ENCODE measurements at places on chromosomes 1 and 21.

DNA sequence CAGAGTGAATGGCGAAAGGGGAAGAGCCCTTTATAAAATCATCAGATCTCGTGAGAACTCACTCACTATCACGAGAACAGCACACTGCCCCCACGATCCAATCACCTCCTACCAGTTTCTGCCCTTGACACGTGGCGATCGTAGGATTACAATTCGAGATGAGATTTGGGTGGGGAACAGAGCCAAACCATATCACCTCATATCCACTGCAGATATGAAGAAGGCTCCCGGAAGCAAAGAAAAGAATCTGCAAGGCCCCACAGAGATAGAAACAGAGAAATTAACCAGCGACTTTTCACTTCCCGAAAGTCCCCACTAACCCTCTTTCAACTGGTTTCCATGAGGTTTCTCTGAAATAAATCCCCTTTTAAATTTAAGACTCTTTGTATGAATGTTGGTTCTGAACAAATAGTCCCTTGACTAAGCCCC, 86.2 kb upstream of the IRF2BP2 start:
- DNase-seq: no peak

DNA sequence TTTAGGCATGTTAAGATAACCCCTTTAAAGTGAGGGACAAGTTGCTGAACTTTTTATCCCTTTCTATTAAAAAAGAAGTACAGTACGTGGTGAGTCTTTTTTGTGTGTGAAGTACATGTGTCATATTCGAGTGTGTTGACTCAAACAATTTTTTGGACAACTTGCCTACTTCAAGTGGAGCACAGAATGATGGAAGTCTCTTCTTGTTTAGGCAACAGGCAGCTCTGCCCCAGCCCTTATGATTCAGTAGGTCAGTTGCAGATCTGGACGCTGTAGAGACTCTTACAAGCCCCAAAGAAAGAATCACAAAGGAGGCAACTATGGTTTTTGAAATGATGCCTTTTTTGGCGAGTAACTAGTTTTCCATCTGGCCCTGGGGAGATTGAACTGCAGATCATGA, 14.4 kb upstream of the ZFP69B start:
- DNase-seq: no peak

GRCh38 chr1:24932725-24933294, 2.7 kb upstream of the RUNX3 start:
- DNase-seq: no peak

- DNase-seq: peak; percentile 53
Observed at GRCh38 chr1:44693159-44693558, 18.6 kb downstream of the ARMH1 start.

- DNase-seq: peak; percentile 23
Observed at GRCh38 chr1:39214998-39215873, 10.7 kb downstream of the MACF1 start.

GRCh38 chr1:172206256-172206655, 214.2 kb upstream of the C1orf105 start:
- DNase-seq: no peak

- no peak for DNase-seq
Observed at GRCh38 chr1:86499987-86500593, 31.4 kb downstream of the CLCA1 start.

GRCh38 chr1:226863446-226863845, 7.0 kb upstream of the PSEN2 start:
- DNase-seq: no peak

- no peak for DNase-seq
Observed at GRCh38 chr1:68051475-68051874, 1.0 kb upstream of the DIRAS3 start.

DNA sequence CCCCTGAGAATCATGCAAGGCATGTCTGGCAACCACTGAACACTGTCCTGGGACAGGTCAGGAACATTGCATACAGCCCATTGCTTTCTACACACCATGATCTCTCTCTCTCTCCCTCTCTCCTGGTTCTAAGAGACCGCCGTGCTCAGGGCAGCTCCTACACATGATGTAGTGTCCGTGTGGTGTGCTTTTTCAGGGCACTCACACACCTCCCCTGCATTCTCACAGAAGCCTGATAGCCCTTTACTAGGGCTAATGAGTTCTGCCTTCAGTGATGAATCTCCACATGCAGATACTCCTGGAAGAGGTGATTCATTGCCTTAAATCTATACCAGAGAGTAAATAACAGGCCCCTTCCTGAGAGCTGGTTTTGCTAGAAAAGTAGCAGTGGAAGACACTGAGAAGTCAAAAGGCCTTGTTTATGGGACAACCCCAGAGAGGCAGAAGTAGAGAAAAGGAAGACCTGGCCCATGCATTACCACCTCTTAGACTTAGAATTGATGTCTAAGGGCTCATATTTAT, 7.2 kb upstream of the OLFML2B start:
- no peak for DNase-seq

DNA sequence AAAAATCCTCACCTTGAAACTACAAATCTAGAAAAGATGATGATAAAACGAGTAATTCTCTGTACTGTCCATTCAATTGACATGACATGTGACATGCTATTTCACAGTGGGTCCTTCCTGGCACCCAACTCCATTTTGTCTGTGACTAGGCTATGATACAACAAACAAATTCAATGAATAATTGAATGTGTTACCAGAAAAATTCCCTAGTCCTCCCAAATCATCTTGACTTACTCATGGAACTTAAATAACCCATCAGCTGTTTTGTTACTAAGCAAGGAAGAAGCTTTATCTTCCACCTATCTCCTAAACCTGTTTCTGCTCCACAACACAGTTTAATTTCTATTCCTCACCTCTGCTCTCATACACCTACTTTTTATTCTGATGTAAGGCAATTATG, 30.4 kb downstream of the B3GALNT2 start:
- no peak for DNase-seq

- no peak for DNase-seq
Observed at GRCh38 chr1:201290551-201290950, 7.2 kb downstream of the PKP1 start.

DNA sequence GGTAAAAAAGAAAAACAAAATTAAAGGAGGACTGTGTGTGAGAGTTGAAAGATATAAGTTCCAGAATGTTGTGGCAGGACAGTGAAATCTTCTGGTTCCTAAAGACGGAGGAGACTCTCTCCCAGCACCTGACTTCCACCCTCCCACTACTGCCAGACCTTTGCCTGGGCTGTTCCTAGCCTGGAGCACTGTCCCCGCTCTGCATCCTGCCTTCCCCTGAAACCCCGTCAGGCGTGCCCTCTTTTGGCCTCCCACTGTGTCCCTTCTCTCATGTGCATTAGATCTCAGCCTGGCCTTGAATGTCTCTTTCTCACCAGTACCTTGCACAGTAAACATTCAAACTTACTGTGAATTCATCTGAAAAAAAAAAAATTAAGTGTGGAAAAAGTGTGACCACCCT, 74.1 kb downstream of the VPS26C start:
- DNase-seq: no peak

GRCh38 chr1:43705982-43706597, 1.2 kb upstream of the ST3GAL3 start:
- DNase-seq: peak; percentile 5

DNA sequence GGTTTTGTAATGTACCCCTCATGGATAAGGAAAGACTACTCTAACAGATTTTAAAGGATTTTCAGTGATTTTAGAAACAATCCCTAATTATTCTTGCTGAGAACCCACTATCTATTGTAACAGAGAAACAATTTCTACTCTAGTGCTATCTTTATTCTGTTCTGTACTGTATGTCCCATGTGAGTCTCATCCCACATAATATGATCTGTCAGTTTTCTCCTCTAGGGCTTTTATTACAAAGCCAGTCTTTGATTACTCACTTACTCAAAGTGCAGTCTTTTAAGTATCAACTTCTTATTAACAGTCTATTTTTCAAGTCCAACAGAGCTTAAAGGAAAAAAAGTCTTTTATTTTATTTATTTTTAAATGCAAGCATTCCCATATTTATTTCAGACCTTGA, 54.8 kb downstream of the CTH start:
- no peak for DNase-seq

GRCh38 chr1:230109895-230110667, 43.0 kb downstream of the GALNT2 start:
- DNase-seq: peak; percentile 92

Measured in stimulated activated naive B cell treated with anti-CD40 and anti-IgM and Interleukin-4, amounts not matched to agents 10 μg/mL and 1 μg/mL and 100 μg/mL, for 72 hours (primary cell).